ENCODE measurements at places on chromosomes 11 and 22. TPM values are rescaled to one million over a fixed set of nuclear protein-coding genes. Genes with fewer than 3 reads are reported as not detected.

VWCE gene
- total RNA-seq: 7.3 TPM

- no peak for DNase-seq
Observed at GRCh38 chr11:124875401-124875800, 10.2 kb downstream of the ROBO3 start.

- no peak for DNase-seq
Observed at GRCh38 chr22:33932997-33933396, 12.7 kb upstream of the LARGE1 start.

DNA sequence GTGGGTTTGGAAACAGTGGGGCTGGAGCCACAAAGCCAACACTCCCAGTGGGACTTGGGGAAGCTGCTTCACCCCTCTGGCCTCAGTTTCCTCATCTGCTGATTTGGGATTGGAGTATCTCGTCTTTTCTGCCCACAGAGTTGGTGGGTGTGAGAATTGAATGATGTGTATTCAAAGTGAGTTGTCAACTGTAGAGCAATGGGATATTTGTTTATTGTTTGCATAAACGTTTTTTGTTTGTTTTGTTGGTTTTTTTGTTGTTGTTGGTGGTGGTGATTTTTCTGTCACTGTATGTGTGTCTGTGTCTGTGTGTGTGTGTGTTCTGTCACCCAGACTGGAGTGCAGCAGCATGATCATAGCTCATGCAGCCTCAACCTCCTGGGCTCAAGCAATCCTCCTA lies 542.0 kb downstream of the MIAT start:
- DNase-seq: no peak

- no peak for DNase-seq
Observed at GRCh38 chr22:20199413-20199842, 48.6 kb upstream of the CCDC188 start.

DNA sequence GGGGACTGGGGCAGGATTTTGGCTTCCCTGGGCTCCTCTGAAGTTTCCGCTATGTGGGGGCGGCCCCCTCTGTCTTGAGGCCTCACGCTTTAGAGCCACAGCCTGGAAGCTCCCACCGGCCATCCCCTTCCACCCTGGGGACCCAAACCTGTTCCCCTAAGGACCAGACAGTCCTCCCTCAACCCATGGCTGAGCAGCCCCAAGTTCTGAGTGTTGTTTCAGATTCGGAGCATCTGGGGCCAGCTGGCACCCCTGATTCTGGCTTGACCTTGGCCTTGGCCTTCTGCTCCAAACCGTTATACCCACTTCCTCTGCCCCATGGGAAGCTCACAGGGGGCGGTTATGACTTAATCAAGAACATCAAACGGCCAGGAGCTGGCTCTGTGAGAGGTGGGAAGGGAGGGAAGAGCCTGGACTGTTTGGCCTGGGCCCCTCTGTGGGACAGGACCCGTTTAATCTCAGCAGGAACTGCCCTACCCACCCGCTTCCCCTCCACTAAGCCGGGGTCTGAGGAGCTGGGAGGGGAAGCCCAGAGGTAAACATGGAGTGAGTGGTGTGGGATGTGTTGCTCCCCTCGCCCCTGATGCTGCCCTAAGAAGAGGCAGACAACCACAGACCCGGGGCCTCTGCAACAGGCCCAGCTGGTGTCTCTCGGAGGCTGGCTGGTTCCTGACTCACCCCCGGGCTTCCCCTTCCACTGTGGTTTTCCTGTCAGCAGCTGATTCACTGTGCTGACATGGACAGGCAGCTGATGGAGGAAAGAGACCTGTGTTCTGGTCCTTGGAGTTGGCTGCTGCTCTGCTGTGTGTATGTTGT lies 3.4 kb downstream of the CD82 start:
- DNase-seq: no peak

SDF2L1 gene
- total RNA-seq: 39.7 TPM

CSTPP1 gene
- total RNA-seq: 9.0 TPM

DNA sequence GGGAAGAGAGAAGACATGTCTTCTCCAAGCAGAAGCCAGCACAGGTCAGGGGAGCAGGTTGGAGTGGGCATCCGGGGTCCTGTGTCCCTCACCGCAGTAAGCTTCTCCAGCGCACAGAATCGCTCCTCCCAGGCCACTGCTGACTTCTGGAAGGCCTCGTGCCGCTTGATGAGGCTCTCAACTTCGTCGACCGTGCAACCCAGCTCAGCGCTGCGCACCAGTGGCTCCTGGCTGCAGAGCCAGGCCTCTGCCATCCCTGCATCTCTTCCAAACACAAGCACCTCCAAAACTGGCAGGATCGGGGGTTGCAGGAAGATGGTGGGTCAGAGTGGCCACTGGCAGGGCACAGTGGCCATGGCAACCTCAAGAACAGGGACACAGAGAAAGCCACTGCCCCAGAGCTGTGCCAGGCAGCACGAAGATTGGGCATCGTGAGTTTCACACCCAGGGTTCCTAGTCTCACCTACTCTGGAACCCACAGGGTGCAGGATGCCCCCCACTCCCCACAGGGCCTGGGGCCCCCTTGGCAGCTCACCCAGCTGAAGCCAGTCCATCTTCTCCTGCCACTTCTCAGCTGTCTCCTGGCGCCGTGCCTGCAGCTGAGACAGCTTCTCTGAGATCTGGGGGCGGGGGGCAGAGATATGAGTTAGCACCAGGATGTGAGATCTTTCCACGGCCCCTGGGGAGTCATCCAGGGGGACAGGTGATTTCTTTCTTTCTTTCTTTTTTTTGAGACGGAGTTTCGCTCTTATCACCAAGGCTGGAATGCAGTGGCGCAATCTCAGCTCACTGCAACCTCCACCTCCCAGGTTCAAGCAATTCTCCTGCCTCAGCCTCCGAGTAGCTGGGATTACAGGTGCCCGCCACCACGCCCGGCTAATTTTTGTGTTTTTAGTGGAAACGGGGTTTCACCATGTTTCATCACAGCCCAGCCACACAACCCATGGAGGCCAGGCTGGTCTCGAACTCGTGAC lies 11.2 kb upstream of the RBM4B start:
- DNase-seq: no peak
